Kidney glomerular epithelial cell (primary cell): ENCODE measurements at places on chromosomes 7 and 10.

GRCh38 chr7:47535704-47536628, 45.9 kb downstream of the TNS3 start:
- DNase-seq = no peak

DNA sequence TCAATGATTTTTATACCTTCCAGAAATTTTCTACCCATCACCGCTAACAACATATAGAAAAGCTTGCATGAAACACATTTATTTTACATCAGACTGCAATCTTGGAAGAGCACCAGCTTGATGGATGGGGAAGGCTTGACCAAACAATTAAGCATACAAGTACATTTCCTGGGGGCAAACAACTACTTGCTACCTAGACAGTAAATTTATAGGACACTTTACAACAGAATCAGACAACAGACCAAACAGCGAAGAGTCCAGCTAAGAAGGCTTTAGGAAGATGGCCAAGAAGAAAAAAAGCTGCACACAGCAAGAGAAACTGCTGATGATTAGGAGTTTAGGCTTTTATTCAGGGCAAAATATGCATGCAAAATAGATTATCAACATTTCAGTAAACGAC, 8.0 kb downstream of the AASS start:
- no peak for DNase-seq

- no peak for DNase-seq
Measured at GRCh38 chr10:1256432-1256725, 200.2 kb downstream of the WDR37 start.

GRCh38 chr7:30596014-30596641, 1.4 kb downstream of the GARS1 start:
- no peak for DNase-seq

- DNase-seq = no peak
Measured at GRCh38 chr10:120705309-120705708, 145.9 kb upstream of the WDR11 start.

DNA sequence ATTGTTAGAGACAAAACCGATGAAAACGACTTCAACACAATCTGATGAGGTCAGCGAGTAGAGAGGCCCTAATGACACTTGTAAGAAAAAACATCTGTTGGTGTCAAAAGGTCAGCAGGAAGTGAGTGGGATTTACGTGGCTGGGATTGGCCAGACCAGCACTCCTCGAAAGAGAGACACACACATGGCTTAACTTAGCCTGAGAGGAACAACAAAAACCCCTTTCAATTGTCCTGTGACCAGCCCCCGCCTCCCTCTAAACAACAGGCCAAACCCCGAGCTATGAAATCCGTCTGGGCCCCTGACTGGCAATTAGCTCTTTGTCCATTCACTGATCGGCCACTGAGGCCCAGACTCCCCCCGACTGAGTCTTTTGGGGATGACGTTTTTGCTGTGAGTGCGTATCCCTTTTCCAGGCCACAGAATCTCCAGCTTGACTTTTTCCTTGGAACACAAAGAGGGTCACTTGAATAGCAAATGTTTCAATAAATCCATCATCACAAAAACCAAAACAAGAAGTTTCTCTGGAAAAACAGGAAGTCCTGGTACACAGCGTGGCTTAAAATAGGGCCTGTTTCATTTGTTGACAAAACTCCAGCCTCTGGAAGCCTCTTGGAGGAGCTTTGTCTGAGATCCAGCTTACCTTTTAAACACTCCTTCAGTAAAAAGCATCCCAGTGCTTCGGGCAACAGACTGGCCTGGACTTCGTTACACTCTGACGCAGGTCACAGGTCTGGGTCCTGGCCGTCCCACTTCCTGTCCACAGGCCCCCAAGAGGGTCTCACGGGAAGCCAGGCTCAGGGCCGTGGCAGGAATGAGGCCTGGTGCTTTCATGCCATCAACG, 103.0 kb downstream of the CTBP2 start:
- DNase-seq = no peak

- DNase-seq = no peak
Measured at GRCh38 chr10:16141499-16141898, 281.2 kb upstream of the MINDY3 start.

- no peak for DNase-seq
Measured at GRCh38 chr7:78777829-78778228, 675.6 kb downstream of the MAGI2 start.

GRCh38 chr7:128082431-128082830, 51.2 kb upstream of the LRRC4 start:
- no peak for DNase-seq

- no peak for DNase-seq
Measured at GRCh38 chr7:146654048-146654447, 537.4 kb downstream of the CNTNAP2 start.

GRCh38 chr7:145219461-145219860, 383.6 kb upstream of the TPK1 start:
- no peak for DNase-seq

DNA sequence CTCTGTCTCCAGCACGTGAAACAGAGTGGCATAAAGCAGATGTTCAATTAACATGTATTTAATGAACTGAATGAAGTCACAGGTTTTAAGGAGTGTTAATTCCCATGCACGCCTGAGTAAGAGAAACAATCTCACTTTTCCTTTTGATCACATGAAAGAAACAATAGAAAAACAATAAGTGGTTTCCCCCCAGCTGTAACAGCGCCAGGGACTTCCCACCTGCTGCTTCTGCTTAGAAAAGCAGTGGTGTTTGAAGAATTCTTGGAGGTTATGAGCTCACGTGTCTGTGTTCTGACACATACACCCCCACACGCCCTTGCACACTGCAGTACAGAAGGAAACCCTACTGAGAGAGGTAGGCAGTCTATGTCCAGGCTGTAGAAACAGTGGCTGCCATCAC, 51.3 kb upstream of the FRMD4A start:
- DNase-seq = peak; percentile 93

GRCh38 chr10:12400266-12400931, 51.1 kb downstream of the CAMK1D start:
- peak; percentile 65 for DNase-seq

DNA sequence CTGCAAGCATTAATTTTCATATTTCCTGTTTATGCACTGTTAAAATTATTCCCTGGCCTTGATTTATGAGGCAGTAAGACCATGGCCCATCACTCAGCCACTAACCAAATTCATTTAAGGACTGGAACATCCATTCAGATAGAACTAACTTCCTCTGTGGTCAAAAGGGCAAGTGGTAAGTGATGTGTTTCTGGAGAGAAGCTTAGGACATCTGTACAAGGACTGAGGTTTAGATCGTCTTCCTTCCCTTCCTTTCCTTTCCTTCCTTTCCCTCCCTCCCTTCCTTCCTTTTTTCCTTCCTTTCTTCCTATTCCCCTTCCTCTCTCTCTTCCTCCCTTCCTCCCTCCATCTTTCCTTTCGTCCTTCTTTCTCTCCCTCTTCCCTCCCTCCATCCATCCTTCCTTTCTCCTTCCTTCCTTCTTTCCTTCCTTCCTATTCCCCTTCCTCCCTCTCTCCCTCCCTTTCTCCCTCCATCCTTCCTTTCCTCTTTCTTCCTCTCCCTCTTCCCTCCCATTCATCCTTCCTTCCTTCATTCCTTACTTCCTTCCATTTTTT, 1019.4 kb downstream of the TYW1 start:
- DNase-seq = no peak

- DNase-seq = no peak
Measured at GRCh38 chr10:22550732-22551131, 163.6 kb downstream of the PIP4K2A start.

GRCh38 chr7:72751378-72751777, 76.6 kb downstream of the TYW1B start:
- DNase-seq = no peak

GRCh38 chr7:122257056-122257455, 47.5 kb downstream of the FEZF1 start:
- no peak for DNase-seq

DNA sequence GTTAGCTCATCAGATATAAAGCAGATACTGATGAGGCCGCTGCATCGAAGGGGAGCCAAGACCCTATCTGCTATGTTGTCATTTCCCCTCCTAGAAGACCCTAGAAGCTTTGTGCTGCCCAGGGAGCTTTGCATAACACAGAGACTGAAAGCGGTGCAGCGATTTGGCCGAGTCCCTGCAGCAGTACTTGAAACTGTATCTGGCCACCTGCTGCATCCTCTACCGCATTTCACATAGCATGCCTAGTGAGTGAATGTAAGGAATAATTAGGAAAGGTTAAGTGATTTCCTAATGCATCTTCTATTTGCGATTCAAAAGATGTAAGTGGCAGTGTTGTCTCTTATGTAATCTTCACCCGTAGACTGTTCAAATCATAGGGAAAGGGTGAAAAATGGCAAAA, 106.7 kb downstream of the LRMDA start:
- no peak for DNase-seq

- no peak for DNase-seq
Measured at GRCh38 chr10:11789956-11790355, 33.2 kb upstream of the PROSER2 start.

DNA sequence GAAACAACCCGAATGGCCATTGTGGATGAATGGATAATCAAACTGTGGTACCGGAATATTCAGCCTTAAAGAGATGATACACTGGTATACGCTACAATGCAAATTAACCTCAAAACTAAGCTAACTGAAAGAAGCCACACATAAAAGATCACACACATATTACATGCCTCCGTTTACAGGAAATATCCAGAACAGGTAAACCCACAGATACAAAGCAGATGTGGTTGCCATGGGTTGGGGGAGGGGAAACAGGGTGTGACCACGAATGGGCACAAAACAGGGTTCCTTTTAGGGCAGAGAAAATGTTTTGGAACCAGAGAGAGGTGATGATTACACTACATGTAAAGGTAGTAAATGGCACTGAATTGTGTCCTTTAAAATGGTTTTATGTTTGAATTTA, 16.6 kb downstream of the ESYT2 start:
- no peak for DNase-seq

DNA sequence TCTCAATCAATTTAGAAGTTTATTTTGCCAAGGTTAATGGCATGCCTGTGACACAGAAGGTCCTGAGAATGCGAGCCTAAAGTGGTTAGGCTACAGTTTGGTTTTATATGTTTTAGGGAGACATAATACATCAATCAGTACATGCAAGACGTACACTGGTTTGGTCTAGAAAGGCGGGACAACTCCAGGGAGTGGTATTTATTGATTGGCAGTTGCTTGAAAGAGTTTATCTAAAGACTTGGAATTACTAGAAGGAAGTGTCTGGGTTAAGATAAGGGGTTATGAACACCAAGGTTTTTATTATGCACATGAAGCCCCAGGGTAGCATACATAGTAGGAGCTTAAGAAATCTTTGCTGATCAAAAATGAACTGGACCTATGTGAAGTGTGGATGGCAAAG, 21.5 kb downstream of the NPVF start:
- DNase-seq = no peak

- no peak for DNase-seq
Measured at GRCh38 chr7:82291931-82292330, 151.6 kb downstream of the CACNA2D1 start.

GRCh38 chr10:43419997-43420368, 11.0 kb upstream of the HNRNPF start:
- DNase-seq = no peak

- DNase-seq = peak; percentile 27
Measured at GRCh38 chr7:150404805-150405583, 25.9 kb downstream of the ZNF775 start.

DNA sequence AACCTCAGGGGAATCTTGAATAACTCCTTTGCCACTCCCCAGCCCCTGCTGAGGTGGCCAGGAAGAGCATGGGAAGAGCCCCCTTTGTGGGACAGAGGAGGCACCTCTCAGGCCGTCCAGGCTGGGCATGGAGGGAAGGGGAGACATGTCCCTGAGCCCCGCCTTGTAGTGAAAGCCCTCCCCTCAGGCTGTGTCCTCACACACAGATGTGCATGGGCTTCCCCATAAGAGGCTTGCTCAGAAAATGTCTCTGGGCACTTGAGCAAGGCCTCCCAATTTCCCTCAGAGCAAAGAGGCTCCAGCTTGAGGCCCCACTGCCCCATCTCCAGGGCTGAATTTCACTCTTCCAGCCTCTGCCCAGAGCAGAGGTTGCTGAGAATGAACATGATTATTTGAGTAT, 3.8 kb downstream of the TMEM72 start:
- DNase-seq = no peak

DNA sequence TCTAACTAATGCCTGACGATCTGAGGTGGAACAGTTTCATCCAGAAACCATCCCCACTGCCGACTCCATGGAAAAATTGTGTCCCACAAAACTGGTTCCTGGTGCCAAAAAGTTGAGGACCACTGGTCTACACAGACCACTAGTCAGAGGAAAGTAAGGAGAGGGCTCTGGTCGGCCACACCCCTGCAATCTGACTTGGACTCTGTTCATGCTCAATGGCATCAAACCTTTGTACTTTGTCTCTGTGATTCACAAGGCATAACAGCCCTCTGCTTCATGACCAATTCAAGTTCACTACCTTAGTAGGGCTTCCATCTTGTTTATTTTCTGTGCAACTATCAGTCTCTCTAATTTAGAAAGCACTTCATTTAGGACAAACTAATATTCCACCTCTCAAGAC, 1.8 kb downstream of the TUBAL3 start:
- no peak for DNase-seq

GRCh38 chr10:29496341-29497162, 138.2 kb downstream of the SVIL start:
- peak; percentile 38 for DNase-seq

- no peak for DNase-seq
Measured at GRCh38 chr7:7920056-7920455, 48.5 kb upstream of the GLCCI1 start.

GRCh38 chr10:87861953-87862678, 1.2 kb downstream of the KLLN start:
- DNase-seq = peak; percentile 97

DNA sequence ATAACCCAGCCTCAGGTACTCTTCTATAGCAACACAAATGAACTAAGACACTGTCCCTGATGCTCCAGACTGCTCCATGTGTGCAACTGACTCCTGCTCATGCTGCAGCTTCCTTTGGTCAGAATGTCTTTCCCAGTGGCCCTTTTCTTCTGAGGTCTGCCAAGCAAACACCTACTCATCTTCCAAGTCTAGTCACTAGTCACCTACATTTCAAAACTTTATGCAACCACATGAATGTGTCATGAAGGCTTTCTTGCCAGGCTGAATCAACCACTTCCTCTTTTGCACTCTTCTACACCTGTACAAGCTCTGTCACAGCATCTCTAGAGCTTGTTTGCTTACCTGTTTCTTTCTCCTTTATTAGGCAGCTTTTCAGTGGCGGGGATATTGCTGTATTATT, 75.8 kb downstream of the LSMEM1 start:
- DNase-seq = no peak
